ENCODE measurements at places on chromosomes 3 and 15.

DNA sequence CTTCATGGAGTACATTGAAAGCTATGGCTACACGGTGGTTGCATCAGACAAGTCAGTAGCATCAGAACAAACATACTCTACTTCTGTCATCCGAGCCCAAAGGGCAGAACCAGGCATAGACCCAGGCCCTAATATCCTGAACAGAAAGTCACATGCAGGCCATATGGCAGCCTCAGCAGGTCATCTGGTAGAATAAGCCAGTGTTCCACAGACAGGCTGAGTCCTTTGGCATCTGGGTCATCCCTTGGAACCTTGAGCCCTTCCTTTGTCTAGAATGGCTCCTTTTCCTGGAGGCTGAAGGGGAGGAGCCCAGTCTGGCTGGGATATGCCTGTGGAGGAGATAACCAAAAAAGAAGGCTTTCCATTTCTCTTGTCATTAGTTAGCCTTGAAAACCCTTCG, 29.2 kb downstream of the SEMA6D start:
- DNase-seq: no peak

DNA sequence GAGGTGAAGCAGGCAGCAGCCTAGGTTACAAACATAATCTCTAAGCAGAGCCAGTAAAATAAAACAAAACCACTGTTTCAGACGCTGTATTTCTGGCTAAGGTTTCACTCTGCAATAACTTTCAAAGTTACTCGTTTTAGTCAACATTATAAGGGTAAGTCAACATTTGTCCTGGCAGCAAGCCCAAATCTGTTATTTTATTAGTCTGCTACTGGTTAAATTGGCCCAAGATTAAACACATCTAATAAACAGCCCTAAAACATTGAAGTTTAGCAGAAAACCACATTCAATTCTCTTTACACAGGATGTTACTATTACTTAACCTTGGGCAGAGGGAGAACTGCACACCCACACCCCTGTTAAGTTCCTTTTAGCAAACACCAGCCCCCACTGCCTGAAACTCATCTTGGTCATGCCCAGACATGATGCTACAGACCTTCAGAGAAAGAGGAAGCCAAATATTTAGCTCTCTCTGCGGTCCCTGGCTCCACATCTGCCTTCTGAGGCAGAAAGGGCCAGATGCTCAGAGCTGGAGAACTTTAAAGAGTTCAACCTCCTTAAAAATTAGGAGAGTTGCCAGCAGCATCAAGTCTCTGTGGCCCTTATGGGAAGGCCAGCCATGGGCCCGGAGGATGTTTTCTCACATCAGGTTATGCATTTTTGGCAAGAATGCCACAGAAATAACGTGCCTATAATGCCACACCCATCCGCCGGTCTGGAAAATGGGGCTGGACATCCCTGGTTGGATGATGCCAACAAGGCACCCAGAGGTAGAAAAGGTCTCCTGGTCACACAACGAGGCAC, 17.9 kb downstream of the ARHGEF3 start:
- no peak for DNase-seq

DNA sequence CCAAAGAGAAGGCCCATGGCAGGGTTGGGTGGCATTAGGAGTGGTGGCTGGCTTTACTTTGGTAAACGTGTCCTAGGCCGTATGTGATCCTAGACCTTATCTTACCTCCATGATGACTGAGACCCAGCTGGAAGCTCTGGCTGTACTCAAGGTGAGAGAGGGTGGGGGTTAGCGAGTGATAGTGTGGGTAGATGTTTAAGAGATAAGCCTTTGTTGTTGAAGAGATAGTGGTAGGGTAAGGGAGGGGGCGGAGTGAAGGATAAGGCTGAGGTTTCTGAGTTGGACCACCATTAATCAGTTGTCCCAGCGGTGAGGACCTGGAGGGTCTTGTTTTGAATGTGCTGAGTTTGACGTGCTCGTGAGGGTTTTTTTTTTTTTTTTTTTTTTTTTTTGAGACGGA, 61.5 kb upstream of the ULK4 start:
- DNase-seq: no peak

- no peak for DNase-seq
These were observed 99.8 kb downstream of the MEGF11 start for GRCh38 chr15:66153549-66154415.

DNA sequence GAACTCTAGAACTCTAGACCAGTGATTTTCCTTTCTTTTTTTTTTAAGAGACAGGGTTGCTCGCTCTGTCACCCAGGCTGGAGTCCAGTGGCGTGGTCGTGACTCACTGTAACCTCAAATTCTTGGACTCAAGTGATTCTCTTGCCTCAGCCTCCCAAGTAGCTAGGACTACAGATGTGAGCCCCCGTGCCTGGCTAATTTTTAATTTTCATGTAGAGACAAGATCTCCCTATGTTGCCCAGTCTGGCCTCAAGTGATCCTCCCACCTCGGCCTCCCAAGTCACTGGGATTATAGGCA, 359.6 kb downstream of the SHQ1 start:
- peak; percentile 61 for DNase-seq

GRCh38 chr3:81302045-81302444, 459.4 kb downstream of the GBE1 start:
- no peak for DNase-seq

GRCh38 chr3:104323226-104323625, 1043.5 kb upstream of the ALCAM start:
- no peak for DNase-seq

DNA sequence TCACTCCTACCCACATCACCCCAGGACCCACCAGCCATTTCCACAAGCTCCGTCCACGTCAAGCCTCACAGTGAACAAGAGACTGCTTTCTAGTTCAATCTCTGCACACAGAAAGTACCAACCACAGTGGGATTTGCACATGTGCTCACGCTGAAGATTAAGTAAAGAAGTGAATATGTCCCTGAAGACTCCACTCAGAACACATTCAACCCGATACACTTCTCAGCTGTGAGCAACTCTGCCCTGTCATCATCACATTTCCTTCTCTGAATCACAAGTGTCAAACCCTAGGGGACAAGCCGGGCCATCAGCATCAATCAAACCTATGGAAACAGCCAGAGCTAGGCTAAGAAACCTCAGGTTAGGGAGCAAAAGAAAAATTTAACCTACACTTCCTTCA, 1.9 kb downstream of the STIMATE start:
- DNase-seq: no peak

DNA sequence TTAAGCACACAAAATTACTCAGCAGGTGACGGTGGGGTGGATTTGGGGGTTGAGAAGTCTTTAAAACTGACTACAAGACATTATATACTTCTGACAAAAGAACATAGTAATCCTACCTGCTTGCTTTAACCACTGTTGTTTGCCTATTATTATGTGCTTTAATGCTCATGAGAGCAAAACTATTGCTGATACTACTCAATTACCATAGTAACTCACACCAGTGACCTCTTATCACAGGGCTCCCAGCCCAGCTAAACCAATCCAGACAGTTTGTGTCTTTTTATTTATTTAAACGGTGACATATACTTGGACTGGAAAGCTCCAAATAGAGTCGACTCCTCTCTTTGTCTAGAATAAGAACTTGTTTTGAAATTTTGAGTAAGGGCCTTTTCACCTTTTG, 42.8 kb upstream of the FEZF2 start:
- no peak for DNase-seq

DNA sequence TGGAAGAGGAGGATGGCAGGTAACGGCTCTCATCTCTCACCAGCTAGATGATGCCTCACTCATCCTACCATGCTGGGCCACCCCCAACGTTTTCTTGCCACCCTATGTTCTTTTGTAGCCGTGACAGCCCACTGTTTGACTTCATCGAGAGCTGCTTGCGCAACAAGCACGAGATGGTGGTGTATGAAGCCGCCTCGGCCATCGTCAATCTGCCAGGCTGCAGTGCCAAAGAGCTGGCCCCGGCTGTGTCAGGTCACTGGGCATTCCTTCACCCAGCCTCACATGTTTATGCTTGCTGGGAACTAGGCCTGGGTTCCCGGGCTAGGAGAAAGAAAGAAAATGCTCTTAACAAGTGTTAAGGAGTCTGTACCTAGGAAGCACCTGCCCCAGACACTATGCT, 8.2 kb downstream of the COPG1 start:
- DNase-seq: no peak

Data from HS-27A (cell line).